ENCODE measurements at places on chromosomes 5 and 9. TPM values are rescaled to one million over a fixed set of nuclear protein-coding genes. Genes with fewer than 3 reads are reported as not detected.

CCDC187 gene
- polyA plus RNA-seq = 0.18 TPM

TSSK1B gene
- not detected for polyA plus RNA-seq

UNC5A gene
- 0.37 TPM for polyA plus RNA-seq

PCDHA1 gene
- not detected for polyA plus RNA-seq

TAF1L gene
- not detected for polyA plus RNA-seq

ADAMTS16 gene
- not detected for polyA plus RNA-seq

SLC38A9 gene
- 5.5 TPM for polyA plus RNA-seq

NPR2 gene
- polyA plus RNA-seq = 11.4 TPM
